ENCODE measurements at places on chromosomes 2 and 18. TPM values are rescaled to one million over a fixed set of nuclear protein-coding genes. Genes with fewer than 3 reads are reported as not detected.

DNA sequence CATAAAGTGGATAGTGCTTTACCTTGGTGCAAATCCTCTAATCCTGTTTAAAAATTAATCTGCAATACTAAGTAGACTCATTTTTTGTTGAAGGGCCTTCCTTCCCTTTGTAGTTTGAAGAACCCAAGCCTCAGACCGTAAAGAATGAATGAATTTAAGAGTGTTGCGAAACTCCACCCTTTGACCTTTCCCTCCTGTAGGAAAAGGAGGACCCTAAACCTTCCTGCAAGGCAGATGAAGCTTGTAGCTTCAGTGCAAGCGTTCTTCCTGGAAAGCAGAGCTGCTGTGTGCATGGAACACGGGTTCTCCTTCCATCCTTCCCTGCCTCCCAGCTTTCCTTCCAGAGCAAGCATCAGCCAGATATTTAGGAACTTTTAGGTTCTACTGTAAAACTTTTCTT is 1.7 kb downstream of the IMPA2 start:
- DNase-seq: no peak

GRCh38 chr2:222809582-222809981 is 51.3 kb upstream of the ACSL3 start:
- no peak for DNase-seq

DNA sequence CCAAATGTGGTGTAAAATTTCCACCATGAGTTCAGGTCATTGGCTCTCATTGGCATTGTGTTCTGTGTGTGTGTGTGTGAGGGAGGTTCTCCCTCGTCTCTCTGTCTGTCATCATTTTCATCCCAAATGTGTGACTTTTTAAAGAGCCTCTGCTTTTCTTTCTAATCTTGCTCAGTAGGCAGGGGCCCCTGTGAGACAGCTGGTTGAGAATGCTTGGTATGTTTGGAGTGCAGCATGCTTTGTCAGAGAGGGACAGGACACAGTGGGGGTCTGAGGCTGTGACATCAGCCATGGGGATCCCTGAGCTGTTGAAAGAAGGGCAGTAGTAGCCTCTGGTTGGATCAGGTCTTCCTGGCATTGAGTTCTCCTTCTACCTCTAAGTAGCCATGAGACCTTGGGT is 10.6 kb downstream of the PTPRM start:
- DNase-seq: no peak

CNGA3 gene
- not detected for total RNA-seq

DNA sequence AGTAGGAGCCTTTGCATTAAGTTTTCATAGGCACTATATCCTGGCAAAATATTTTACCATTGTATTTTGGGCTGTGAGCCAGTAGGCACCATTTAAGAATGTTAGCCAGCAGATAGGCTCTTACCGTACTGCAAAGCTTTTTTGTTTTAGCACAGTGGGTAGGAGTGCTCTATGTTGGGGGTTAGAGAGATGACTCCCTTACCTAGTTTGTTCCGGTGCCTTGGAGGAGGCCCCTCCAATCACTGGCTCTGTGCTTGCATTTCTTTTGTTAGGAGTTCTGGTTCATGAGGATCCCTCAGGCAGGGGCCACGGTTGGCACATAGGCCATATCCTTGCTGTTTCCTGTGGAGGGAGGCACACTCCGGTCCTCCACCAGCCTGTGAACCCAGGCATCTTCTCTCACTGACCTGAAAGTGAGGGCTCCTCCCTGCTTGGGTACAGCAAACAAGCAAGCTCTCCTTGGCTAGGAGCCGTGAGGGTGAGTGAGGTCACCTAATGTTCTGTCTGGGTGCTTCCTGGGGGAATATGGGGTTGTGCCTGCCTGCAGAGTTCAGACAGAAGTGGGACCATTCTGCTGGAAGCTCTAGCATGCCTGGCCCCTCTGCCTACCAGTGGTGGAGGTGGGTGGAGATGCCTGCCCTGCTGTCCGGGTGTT is 29.8 kb downstream of the LTBP1 start:
- no peak for DNase-seq

FAHD2B gene
- total RNA-seq: 9.4 TPM

DNA sequence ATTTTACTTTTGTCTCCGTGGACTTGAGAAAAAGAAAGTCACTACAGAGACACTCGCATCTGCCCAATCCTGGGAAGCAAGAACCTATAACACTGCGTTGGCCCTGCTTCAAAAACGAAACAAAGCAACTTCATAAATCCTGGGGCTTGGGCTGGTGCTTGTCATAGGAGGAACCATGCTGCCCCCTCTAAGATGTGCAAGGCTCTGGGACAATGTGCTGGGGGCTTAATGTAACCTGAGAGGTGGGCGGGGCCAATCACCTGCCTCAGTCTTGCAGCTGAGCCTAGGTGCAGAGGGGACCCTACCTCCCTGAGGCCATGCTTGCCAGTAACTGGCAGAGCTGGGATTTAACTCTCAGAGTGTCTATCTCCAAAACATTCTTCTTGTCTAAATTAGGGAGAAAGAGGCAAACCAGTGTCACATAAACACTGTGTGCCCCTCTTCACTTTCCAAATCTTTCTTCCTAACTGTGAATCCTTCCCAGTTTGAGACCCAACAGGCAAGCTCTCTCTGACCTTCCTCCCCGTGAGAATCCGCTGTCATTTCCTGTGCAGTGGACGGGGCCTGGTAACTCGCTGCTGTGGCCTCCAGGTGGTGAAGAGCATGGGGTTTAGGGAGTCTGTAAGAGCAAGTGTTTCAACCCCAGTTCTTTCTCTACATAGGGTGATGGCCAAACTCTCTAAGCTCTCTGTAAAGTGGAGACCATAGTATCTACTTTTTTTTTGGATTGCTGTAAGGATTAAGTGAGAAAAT is 115.1 kb downstream of the ACKR3 start:
- DNase-seq: no peak

DNA sequence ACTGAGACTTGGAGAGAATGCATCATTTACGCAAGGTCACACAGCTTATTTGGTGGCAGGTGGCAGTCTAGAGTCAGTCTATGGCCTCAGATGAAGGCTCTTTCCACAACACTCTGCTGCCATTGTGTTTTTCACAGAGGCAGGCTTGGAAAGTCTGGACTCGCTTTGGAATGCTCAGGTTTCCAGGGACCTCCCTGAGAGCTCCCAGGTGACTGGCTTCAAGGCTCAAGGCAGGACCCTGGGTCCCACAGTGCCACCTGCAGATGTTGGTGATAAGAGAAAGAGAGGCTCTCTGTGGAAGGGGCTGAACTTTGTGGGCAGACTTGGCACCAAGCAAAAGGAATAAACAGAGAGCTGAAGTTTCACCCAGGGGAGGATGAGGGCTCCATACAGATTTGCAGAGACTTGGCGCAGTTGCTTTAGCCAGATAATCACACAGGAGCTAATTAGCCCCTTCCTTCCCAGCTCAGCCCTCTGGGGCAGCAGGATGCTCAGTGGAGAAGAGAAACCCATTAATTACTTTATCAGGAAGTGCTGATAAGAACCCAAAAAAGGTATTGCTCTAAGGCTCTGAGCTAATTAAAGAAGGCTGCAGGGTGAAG is 103.5 kb downstream of the LBH start:
- no peak for DNase-seq

- no peak for DNase-seq
Observed at GRCh38 chr2:136284226-136285119, 166.5 kb upstream of the CXCR4 start.

DNA sequence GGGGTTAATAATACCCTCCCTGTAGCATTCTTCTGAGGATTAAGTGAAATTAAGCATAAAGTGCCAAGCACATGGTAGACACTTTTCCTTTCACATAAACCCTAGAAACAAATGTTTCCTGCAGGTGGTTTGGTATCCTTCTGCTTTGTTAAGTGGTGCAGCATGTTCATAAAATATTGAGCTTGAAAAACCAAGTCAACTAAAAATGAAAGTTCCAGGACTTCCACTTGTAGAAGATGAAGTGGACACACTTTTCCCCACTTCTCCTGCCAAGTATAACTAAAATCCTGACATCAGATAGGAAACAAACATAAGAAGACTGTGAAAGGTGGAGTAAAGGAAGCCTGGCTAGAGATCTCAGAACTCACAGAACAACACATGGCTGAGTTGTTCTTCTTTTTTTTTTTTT is 90.5 kb downstream of the COLEC12 start:
- DNase-seq: no peak

- DNase-seq: no peak
Observed at GRCh38 chr2:117845304-117845703, 30.8 kb downstream of the DDX18 start.

GRCh38 chr2:160124571-160124970 is 62.2 kb upstream of the PLA2R1 start:
- no peak for DNase-seq

Measured in H4 (cell line).